IMR-90 (cell line): ENCODE measurements at places on chromosomes 13 and 19.

DNA sequence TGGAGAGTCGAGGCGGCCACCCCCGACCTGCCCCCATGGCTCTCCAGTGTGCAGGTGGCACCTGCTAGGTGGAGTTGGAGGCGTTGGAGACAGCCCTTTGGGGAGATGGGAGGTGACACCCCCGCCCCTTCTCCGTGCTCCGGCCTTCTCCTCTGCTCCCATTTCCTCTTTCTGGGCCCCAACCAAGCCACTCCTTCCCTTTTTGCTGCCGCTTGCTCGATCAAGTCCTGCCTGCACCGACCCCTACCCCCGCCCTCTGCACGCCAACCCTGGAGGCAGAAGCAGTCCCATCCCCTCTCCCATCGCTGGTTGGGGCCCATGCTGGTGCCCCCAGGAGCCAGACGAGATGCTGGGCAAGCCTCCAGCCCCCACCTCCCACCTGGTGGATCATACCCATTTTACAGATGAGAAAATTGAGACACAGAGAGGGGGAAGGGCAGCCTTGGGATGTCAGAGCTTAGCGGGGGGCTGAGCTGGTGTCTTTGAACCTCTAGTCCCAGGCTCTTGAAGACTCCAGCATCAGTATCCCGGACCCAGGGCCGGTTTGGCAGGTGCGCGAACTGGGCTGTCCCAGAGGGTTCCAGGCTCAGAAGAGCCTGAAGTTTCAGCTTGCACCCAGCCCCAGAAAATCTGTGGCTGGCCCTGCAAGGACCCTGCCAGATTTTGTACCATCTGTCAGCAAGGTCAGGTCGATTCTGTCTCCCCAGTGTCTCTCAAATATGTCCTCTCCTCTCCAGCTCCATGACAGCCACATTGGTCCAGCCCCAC lies 10.3 kb downstream of the GNA15 start:
- no peak for DNase-seq

DNA sequence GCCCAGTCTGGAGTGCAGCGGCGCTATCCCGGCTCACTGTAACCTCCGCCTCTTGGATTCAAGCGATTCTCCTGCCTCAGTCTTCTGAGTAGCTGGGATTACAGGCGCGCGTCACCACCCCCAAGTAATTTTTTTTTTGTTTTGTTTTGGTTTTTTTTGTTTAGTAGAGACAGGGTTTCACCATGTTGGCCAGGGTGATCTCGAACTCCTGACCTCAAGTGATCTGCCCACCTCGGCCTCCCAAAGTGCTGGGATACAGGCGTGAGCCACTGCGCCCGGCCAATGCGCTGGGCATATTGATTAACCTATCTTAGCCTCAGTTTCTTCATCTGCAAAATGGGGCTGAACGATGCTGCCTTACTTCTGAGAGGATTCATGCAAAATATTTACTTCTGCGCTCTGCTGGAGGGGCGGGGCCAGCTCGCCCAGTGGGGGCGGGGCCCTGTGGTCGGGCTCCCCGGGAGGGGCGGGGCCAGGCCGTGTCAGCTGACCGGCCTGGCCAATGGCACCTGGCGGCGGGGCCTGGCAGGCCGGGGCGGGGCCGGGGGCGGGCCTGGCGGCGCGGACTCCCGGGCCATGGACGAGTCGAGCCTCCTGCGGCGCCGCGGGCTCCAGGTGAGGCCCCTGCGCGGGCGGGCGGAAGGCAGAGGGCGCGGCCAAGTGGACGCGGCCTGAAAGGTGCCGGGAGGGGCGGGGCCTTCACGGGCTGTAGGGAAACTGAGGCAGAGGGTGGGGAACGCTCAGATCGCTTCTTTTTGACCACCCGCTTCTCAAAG lies at the start of gene MAST3:
TSS of gene MAST3 (plus strand) at position 562 of the 776 bp plus-strand sequence. CDS start at position 577, 15 bp downstream.
- DNase-seq: peak; percentile 67

GRCh38 chr19:8558325-8558724 lies 18.9 kb downstream of the MYO1F start:
- DNase-seq: no peak

DNA sequence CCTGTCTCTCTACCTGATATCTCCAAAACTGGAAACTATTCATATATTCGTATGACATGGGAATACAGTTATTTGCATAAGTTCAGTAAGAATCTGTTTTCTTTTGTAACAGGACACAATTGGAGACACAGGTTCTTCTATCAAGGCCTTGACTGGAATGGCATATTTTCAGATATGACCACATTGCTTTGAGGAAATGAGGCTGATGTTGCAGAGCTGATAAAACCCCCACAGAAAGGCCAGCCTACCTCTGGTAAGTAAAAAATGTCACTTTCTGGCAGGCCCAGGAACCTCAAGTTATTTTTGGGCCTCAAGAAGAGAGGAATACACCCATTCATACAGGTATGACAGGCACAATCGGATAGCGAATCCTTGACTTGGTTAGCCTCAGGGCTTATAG lies 29.5 kb upstream of the KBTBD6 start:
- DNase-seq: no peak

GRCh38 chr13:47794963-47795362 lies 206.1 kb downstream of the SUCLA2 start:
- peak; percentile 2 for DNase-seq

GRCh38 chr13:31330236-31330635 lies 130.5 kb downstream of the B3GLCT start:
- no peak for DNase-seq

- DNase-seq: no peak
These were observed 25.1 kb downstream of the CPB2 start for GRCh38 chr13:46079770-46080169.

DNA sequence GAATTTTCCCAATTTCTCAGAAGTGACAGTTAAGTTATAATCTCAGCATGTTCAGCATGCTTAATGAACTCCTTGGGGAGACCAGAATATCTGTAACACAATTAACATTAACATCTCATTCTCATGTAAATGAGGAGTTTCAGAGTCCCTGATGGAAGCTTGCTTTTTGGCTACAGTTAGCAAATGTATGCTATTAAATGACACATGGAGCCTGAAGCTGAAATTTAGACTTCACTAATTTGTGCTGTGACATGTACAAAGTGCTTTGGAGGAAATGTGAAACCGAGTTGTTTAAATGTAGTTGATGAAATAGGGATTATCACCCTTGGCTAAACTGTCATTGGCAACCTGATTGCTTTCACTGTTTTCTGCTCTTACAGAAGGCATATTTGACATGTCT lies 2265.1 kb upstream of the PCDH20 start:
- no peak for DNase-seq

DNA sequence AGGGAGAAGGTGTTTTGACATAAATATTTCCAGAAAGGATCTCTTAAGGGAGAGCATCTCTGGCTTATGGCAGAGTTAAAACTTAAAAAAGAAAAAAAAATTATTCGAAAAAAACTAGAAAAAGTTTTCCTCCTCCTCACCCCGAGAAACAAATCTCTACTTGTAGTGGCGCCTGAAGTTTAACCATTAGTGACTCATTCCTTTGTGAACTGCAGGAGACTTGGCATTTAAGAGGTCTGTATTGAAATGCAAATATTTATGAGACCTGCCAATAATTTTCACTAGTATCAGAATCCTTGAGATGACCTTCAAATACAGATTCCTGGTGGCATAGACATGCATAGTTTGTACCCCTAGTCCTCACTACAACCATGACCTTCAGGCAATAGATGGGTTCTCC lies 64.9 kb upstream of the MED4 start:
- DNase-seq: no peak

DNA sequence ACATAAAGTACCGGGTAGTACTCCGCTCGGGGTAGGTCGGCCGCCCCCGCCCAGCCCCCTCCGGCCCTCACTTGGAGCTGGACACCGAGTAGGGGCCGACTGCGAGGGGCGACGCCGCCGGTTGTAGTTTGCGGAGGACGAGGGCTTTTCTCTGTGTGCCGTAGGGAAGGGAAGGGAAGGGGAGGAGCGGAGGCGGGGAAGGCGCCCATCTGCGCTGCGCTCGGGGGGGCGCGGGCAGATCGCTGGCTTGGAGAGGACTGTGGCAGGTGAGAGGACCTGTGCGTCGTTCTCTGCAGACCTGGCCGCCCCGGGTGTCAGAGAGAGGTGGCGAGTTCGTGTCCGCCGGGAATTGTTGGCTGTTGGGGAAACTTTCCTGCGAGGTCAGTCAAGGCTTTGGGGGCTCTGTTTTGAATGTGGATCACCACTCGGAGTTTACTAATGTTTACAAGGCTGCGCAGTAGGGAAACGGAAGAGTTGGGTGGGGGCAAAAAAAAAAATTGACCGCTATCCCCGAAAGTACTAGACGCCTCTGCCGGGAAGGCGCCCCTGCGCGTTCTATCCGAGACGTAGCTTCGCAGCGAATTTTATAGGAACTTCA lies 1.4 kb downstream of the ING1 start:
- DNase-seq: peak; percentile 25

DNA sequence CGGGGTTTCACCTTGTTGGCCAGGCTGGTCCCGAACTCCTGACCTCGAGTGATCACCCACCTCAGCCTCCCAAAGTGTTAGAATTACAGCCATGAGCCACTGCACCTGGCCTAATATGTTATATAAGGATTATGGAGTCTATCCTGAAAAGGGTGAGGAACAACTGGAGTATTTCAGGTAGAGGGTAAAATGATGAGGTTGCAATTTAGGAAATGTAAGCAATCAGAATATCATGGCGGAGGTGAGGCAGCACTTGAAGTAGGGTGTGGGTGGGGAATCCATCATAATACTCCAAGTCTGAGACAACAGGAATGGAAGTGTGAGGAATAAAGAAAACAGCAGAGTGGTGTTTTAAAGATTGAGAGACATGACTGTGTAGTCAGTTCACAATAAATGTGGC lies 582.2 kb downstream of the FGF9 start:
- no peak for DNase-seq

- no peak for DNase-seq
These were observed 2.8 kb upstream of the ZNF83 start for GRCh38 chr19:52640916-52641315.

GRCh38 chr19:39543477-39543857 lies 3.5 kb upstream of the EID2 start:
- DNase-seq: no peak

- no peak for DNase-seq
These were observed 42.4 kb downstream of the WASF3 start for GRCh38 chr13:26599860-26600259.

DNA sequence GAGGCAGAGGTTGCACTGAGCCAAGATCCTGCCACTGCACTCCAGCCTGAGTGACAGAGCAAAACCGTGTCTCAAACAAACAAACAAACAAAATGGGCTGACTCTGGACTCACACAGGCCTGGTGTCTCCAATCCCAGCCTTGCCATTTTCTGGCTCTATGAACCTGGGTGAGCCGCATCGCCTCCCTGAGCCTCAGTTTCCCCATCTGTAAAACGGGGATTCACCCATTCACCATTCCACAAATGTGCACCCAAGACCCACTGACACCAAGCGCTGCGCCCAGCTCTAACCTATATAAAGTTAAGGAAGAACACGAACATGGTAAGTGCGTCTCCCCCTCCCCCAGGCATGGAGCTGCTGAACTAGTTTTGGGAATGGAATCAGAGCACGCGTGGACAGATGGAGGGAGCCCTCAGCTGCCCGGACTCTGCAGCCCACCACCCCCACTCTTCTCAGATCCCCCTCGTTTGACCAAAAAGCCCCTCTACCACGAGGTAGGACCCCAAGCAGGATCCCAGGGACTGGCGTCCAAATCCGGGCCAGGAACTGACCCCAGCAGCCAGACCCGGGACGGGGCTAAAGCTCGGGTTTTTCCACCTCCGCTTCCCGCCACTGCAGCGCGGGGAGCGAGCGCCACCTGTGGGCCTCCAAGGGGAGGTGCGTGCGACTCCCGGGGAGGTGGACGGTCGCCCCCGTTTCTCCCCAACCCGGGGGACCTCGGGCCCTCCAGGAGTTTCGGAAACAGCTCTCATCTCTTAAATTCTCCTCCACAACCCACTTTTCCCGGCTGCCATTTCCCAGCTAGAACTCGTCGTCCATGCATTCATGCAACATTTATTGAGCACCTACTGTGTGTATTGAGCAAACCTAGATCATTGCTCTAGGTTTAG lies 33.0 kb upstream of the ADGRE5 start:
- DNase-seq: no peak

- DNase-seq: no peak
These were observed 20.7 kb downstream of the LIG1 start for GRCh38 chr19:48149430-48149829.

DNA sequence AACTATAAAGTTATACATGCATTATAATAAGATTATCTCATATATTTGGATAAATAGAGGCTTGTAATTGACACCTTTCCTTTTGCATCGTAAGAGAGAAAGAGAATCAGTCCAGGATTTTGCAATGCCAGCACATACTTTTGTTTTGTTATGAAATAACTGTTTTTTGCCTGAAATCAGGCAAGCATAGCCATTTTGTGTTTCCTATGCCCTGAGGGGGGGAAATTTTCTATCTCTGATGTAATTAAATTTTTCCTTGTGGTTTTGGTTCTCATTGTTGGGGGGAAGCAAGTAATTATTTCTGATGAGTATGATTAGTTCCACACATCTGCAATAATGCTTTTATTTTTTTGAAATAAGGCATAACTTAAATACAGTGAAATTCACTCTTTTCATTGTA lies 229.4 kb downstream of the NDFIP2 start:
- no peak for DNase-seq

- DNase-seq: no peak
These were observed 8.0 kb downstream of the SGTA start for GRCh38 chr19:2774953-2775555.

DNA sequence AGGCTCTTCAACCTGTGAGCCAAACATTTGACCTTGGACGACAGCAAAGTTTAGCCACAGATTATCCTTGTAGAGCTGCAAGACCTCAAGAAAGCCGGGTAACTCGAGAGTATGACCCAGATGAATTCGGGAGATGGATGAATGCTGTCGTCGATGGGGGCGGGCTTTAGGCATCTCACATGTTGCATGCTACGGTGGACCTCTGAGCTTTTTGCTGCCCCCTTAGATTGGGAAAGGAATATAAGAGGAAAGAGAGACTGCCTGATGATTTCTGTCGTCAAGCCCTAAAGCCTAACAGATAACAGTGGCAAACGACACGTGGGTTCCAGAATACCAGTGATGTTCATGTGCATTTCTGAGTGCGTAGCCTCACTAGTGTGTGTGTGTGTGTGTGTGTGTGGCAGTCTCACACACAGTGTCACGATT lies 730 bp upstream of the ABCC4 start:
- no peak for DNase-seq
